ENCODE measurements at places on chromosomes 1 and 21. TPM values are rescaled to one million over a fixed set of nuclear protein-coding genes. Genes with fewer than 3 reads are reported as not detected.

Gene CEPT1
- polyA plus RNA-seq = 28.6 TPM

Gene MMEL1
- polyA plus RNA-seq = 6.0 TPM

Gene CFAP45
- not detected for polyA plus RNA-seq

Gene PCSK9
- polyA plus RNA-seq = not detected

Gene FLG2
- polyA plus RNA-seq = not detected
